ENCODE measurements at places on chromosomes 7 and 10.

DNA sequence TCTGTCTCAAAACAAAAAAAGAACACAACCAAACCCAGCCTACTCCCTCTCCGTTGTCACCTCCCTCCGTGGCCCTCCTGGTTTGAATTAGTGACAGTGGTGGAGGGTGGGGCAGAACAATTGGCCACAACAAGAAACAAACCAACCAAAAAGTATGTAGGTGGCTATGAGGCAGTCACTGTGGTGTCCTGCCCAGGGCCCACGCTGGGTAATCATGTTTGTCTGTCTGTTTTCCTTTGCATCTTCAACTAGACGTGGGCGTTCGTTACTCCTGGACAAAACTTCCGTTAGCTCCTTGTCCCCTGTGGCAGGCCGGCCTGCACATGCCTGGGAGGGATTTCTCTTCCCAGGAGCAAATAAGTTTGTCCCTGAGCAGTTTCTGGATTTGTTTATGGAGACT lies 78.4 kb downstream of the XRCC2 start:
- DNase-seq, result no peak

- no peak for DNase-seq
These were observed 498.1 kb downstream of the PLXNA4 start for GRCh38 chr7:132077971-132078685.

DNA sequence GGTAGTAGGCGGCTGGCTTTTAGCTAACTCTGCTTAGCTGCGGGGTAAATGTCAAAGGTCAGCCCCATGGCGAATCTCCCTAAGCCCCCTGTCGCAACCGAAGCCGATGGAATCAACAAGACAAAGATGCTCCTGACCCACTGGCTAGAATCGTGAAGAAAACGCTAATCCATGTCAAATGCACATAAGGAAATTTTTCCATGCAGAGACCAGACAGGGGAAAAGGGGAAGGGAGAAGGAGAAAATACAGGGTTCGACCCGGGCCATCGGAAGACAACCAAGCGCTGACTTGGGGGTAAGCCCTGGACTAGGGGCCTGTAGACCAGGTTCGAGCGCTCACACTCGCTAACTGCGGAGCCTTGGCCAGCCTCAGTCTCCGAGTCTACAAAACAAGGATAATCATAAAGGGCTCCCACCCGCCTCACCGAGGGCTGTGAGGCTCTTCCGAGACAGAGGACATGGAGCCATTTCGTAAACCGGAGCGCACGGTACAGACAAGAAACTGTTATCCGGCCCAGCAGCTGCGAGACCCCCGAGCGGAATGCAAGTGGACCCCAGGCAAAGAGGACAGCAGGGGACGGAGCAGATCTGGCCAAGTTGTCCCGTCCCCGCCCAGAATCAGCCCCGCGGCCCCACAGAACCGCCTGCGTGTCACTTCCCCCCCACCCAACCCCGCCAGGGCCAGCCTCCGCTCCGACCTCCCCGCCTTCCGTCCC lies 507 bp downstream of the SAR1A start:
- no peak for DNase-seq

DNA sequence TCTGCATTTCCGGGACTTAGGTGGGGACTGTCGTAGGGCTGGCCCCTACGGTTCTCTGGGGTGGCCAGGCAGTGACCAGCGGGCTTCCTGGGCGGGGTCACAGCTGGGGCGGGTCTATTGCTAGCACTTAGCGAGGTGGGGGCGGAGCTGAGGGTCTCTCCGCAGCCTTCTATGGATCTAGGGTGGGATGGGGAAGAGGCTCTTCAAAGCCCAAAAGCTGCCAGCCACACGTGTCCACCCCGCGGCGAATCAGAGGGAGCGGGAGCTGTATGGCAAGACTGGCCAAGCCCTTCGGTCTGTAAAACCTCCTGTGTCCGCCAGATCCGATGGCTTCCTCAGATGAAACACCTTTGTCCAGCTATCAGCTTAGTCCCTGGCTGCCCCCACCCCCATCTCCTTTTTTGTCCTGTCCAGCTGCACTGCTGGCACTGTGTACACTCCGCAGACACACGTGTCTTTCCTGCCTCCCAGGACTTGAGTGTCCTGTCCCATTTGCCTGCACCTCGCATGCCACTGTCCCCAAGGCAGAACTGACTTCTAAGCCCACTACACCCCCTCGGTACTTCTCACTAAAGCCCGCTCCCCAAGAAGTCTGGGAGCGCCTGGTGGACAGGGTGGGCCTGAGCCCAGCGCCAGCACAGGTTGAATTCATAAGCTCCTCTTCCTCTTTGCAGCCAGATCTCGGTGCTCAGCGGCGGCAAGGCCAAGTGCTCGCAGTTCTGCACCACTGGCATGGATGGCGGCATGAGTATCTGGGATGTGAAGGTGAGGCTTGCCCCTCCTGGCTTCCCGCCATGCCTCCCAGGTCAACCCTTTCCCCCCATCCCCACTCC lies 14.8 kb downstream of the PDAP1 start:
- no peak for DNase-seq

- DNase-seq, result no peak
These were observed 123.5 kb downstream of the KMT2C start for GRCh38 chr7:152312316-152312715.

DNA sequence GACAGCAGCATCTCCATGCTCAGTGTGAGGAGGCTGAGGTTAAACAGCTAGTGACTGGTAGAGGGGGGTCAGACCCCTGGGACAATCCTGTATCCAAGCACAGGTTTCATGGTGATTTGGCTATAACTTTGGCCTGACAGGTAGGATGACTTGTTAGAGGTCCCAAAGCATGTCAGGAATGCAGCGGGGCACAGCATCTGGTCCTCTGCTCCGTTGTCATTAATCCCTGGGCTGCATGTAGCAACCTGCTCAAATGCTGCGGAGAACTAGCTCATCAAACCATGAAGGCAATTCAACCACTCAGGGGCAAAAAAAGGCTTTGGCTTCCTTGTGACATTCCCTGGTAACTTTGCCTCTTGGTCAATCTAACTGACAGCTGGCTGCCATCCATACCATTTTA lies 26.8 kb downstream of the WNT2 start:
- no peak for DNase-seq

DNA sequence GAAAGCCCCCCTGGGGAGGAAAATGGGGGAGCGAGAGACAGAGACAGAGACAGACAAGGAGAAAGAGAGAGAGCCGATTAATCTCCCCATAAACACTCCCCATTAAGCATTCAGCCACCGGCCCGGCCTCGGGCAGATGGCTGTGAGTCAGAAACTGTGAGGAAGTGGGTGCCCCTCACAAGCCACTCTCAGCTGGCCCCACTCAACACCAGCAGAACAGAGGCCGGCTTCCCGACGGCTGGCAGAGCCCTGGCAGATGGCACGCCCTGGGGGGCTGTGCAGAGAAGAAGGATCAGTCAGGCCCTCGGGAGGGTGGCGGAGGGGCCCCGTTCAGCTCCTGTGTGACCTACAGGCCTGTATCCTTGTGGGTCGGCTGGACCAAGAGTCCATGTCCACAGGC lies 41.2 kb downstream of the CAMK2B start:
- peak; percentile 31 for DNase-seq

DNA sequence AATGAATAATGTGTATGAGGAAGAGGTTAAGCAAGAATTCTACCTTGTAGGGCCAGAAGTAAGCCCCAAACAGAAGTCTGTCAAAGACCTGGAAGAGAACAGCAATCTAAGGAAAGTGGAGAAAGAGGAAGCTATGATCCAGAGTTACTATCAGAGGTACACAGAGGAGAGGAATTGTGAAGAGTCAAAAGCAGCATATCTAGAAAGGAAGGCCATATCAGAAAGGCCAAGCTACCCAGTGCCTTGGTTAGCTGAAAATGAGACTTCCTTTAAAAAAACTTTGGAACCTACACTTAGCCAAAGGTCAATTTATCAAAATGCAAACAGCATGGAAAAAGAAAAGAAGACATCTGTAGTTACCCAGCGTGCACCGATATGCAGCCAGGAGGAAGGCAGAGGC lies 42.7 kb upstream of the GAD2 start:
- DNase-seq, result no peak

DNA sequence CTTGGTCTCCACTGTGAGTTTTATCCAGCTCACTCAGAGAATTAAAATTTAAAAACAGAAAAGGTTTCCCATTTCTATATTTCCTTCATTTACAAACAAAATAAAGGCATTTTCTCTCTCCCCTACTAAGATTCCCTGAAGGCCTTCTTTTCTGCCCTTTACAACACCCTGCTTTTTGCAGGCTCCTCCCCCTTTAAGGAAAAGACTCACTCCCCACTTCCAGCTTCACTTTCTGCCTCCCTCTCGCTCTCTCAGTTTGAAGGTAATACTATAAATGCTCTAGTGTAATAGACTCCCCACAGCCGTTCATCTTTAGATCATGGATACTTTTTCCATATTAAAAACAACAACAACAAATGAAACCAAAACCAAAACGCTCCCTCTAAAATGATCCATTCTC lies 53.3 kb downstream of the CDHR3 start:
- DNase-seq, result no peak

- DNase-seq, result no peak
These were observed 53.6 kb downstream of the PIK3AP1 start for GRCh38 chr10:96666741-96667140.

- no peak for DNase-seq
These were observed 452.0 kb upstream of the FZD8 start for GRCh38 chr10:36094096-36094495.

GRCh38 chr10:84333864-84334451 lies 5.6 kb downstream of the CCSER2 start:
- DNase-seq, result no peak

DNA sequence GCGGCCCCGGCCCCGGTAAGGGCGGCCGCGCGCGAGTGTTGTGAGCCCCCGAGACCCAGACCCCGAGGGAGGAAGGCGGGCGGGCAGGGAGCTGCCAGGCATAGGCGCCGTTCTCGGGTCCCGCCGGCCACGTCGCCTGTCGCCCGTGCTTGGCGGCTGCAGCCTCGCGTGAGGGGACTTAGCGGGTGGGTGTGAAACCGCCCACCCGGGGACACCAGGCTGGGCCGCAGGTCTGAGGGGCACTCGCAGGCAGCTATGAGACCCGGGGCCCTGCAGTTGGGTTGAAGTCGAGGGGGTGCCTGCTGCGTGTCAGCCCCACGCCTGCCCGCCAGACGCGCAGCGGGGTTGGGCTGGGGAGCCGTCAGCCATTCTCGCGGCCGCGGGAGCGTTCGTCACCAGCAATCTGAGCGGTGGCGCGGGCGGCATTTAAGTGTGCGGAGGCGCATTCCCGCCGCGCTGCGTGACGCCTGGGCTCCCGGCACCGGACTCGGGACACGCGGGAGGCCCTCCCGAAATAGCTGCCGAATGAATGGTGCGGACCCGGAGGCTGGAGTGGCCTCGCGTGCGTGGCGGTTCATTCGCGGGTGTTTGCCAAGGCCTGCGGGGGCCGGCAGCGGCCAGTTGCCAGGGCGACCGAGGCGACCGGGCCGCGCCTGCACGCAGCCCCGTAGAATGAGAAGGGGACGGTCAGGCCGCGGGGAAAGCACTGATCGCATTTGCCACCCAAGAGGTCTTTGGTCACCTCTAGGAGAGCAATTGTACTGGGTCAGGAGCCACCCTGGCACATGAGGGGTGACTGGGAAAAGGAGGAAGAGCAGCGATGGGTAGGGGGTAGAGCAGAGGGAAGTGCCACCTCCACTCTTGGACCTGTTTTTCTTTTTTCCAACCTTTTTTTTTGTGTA lies 750 bp downstream of the ZNF398 start:
- DNase-seq, result peak; percentile 57

DNA sequence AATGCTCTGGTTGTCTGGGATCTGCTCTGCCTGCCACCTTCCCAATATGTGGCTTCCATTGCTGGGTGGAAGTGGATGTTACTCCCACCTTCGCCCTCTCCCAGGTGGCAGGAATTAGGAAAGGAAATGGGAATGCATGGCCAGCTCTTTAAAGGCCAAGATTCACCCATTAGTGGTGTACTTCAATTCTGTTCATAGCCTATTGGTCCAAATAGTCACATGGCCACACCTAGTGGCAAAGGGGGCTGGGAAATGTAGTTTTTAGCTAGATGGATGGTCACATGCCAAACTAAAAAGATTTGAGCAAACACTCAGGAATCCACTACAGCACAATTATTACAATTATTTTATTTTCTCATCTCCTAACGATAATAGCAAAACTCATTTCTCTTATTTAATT lies 135.1 kb downstream of the NPY start:
- DNase-seq, result no peak

- DNase-seq, result no peak
These were observed 108.7 kb upstream of the DGKB start for GRCh38 chr7:15011289-15011688.

- no peak for DNase-seq
These were observed 81.7 kb downstream of the ST7 start for GRCh38 chr7:117034851-117035464.

- no peak for DNase-seq
These were observed 56.0 kb upstream of the SLC35G1 start for GRCh38 chr10:93837822-93838221.

DNA sequence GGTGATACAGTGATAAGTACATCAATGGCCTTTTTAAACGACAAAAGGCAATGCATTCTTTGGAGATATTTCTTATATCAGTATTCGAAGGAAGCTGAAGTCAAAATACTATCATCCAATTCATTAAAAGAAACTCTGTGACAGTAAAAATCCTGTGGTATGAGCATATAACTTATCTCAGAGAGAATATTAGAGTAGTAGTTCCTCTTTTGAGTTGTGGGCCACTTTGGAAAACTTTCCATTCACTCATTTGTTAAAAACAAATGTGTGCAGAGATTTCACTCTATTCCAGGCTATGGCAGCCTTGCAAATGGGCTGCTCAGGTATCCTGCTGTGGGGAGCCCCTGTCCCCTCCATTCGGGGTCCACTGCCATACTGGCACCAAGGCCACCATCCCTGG lies 55.3 kb upstream of the ZNF438 start:
- DNase-seq, result no peak

DNA sequence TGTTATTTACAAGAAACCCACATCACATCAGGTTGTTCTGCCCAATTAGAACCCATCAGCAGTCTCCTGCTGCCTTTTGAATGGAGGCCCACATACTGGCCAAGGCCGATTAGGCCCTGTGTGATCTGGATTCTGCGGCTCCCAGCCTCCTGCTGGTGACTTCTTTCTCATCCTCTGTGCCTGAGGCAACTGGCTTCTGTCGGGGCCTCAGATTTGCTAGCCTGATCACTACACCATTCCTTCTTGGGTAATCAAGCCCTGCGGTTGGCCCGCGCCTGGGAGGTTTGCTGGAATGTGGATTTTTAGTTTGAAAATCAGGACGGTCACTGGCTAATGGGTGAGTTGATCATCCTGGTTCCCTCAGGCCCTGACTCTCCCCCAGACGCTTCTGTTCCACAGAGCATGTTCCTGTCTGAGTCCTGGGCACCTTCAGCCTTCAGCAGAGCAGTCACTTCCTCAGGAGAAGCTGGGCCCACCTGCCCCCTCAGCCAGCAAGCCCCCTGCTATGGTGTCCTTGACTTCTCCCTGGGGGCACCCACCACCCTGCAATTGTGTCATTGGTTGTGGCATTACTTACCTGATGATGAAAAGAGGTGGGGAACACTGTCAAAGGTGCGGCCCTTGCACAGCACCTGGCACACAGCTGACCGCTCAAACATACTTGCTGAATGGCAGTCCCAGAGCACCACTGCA lies 207.6 kb downstream of the PHTF2 start:
- no peak for DNase-seq
